NCI-H2081 treated with DMSO at 0.1 percent for 48 hours (cell line): ENCODE measurements at places on chromosomes 2 and 18.

GRCh38 chr2:144137705-144138428 is 382.1 kb downstream of the ZEB2 start:
- no peak for DNase-seq

- DNase-seq, result no peak
Observed at GRCh38 chr2:66948234-66948633, 448.9 kb upstream of the ETAA1 start.

GRCh38 chr2:179240481-179241451 is 23.9 kb downstream of the SESTD1 start:
- no peak for DNase-seq

DNA sequence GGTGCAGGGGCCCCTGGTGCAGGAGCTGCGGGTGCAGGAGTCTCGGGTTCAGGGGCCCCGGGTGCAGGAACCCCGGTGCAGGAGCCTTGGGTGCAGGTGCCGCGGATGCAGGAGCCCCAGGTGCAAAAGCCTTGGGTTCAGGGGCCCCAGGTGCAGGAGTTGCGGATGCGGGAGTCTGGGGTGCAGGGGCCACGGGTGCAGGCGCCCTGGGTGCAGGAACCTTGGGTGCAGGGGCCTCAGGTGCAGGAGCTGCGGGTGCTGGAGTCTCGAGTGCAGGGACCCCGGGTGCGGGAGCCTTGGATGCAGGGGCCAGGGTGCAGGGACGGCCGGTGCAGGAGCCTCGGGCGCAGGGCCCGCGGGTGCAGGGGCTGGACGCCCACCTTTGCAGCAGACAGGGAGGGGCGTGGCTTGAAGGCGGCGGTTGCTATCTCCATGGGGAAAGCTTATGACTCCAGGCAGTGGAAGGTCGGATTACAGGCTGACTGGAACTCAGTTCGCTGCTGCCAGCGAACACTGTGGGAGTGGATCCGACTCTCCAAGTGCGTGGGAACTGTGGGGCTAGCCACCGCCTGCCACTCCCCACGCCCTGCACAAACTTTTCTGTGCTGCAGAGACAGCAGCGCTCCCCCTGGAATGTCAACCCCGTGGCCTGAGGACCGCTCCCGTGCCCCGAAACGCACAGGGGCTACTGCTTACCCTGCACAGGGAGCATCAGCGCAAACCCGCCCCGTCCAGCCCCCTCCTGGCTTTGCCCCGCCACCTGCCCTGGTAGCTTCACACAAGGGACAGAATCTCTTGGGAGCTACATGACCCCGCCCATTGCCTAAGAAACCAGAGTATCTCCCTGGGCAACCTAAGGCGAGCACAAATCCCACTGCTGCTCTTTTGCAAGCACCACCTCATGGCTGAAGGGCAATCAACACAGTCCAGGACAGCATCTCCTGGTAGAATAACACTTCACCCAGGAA is 40.3 kb downstream of the COPS9 start:
- DNase-seq, result no peak

DNA sequence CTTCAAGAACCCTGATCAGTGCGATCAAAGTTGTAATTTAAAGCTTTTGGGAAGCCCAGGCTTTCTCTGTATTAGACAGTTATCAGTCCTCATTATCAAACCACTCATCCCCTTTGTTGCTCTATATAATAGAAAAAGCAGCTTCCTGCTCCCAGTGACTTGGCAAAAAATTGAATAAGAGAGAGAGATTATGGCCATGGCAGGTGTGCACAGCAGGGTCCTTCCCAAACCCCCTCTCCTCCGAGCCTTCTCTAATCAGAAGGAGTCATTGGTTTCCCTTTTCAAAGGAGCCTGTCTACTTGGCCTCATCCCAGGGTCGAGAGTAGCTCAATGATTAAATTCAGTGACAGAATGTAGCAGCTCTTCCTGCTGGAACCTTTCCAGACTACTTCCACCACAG is 81.5 kb downstream of the SEMA4F start:
- DNase-seq, result peak; percentile 13

- no peak for DNase-seq
Observed at GRCh38 chr18:62434798-62435197, 88.0 kb upstream of the ZCCHC2 start.

- DNase-seq, result no peak
Observed at GRCh38 chr2:97812931-97813330, 99.6 kb downstream of the ZAP70 start.

- no peak for DNase-seq
Observed at GRCh38 chr2:88824951-88825350, 133.5 kb downstream of the RPIA start.

DNA sequence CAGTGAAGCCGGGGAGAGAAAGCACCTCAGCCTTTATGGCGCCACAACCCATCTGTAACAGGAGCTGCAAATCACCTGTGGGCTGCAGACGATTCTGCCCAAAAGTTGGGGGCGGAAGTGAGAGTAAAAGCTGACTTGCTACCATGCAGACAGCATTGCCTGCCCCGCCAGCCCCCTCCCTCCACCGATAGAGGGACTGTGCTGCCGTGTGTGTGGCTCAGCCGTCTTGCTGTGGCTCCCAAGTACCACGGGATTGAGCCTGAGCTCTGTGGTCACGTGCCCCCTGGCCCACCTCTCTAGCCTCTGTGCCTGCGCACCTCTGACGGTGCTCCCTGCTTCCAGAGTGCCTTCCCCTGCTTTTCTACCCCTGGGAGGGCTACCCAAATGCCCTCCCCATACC is 79.6 kb downstream of the GLI2 start:
- DNase-seq, result no peak

DNA sequence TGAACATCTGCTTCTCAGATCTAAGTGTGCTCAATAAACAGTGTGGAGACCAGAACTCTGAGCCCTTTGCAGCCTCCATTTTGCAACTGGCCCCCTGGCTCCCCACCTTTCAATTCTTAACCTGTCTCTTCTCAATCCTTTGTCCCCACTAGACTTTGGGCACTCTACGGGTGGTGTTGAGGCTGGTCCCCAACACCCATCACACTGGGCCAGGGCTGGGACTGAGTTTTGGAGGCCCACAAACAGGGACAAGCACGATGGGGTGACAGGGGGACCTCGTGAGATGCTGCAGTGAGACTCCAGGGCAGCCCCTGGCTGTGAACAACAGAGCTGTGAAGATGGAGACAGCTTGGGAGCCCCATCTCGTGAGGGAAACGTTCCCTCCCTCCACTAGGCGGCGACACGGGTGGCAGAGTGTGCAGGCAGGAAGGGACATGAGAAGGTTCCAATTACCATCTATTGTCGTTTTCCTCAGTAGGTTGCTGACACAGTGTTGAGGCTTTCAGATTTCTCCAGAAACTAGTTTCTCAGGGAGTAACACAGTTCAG is 1.2 kb downstream of the ANKMY1 start:
- no peak for DNase-seq

DNA sequence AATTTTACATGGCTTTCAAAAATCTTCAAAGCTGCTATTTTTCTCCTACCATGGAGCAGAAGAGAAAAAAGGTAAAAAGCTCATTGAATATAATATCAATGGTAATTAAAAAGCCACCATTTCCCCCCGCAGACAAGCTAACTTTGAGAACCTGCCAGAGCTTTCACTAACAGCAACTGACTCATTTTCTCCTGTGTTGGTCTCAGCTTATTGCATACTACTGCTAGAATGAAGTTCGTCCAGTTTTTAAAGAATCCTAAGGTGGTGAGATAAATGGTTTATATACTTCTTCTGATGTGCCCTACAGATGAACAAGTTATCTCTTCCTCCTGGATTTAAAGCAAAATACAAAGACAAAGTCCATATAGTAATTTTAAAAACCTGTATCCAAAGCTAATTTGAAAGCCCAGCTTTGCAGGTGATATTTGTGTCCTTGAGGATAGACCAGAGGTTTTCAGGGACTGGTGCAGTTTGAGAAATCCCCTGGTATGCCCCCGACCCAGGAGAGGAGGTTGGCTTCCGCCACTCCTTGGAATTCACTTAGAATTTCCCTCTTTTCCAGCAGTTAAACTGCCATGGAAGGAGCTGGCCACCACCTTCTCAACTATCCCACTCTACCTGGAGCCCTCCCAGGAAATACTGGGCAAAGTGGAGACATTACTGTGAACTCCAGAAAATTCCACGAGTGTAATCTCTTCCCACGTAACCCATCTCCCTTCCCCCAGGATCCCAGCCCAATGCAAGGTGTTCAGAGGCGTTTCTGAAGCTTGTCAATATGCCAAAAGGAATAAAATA is 17.5 kb downstream of the YPEL5 start:
- no peak for DNase-seq

GRCh38 chr2:62150597-62151305 is 45.2 kb upstream of the B3GNT2 start:
- no peak for DNase-seq

DNA sequence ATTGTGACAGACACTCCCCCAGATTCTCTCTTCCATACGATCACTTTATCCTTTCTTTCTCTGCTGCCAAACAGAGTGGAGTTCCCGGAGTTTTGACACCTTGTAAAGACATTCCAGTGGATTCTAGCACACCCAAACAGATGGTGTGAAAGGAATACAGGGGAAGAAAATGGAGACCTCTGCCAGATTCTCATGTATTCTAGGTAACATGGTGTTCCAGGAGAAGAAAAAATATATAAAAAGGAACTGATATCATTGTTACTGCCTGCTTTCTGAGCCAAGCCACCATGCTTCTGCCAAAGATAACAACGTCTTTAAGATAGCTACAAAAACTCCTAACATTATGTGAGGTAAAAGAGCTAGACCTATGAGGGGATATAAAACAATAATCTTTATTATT is 136.5 kb downstream of the TXNL1 start:
- DNase-seq, result no peak

DNA sequence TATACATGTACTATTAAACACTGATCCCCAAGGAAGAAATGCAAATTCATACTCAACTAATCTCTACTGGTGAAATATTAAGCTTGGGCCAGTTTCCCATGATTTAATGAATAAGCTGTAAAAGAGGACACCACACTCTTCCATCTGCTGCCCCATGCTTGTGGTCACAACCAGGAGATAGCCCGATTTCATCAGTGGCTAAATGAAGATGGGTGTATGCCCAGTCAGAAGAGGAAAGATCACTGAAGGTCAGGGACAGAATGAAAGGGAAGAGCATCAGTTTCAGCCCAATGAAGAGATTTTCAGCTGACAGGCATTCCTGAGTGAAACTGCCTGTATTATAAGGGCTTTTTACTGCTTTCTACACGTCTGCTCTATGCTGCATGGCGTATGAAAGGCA is 103.5 kb downstream of the KCNS3 start:
- DNase-seq, result no peak

DNA sequence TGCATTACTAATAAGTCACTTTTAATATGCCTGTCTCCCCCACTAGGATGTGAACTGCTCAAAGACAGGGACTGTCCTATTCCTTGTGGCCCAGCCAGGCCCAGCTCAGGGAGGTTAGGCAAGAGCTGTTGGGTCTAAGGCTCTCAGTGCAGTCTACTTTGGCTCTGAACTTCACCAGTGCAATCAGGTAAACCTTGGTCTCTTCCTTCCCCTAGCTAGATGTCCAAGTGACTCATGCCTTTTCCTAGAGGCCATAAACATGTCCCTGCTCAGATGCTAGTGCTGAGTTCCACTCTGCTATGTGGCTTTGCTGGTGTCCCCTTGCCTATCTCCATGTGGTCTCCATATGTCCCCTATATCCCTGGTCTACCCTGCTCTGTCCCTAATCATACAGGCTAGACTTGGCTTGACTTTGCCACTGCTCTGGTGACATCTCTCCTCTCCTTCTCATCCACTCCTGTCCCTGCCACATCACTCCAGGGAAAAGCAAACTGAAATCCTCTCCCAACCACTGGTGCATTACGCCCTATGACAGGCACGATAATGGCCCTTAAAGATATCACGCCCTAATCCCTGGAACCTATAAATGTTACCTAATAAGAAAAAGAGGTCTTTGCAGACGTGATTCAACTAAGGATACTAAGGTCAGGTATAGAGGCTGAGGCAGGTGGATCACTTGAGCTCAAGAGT is 45.7 kb upstream of the PPP1CB start:
- no peak for DNase-seq

GRCh38 chr2:171541202-171541887 is 19.1 kb downstream of the CYBRD1 start:
- peak; percentile 16 for DNase-seq

- no peak for DNase-seq
Observed at GRCh38 chr2:61693744-61694143, 155.6 kb upstream of the XPO1 start.

- DNase-seq, result no peak
Observed at GRCh38 chr18:76202322-76202721, 292.7 kb downstream of the ZNF516 start.

DNA sequence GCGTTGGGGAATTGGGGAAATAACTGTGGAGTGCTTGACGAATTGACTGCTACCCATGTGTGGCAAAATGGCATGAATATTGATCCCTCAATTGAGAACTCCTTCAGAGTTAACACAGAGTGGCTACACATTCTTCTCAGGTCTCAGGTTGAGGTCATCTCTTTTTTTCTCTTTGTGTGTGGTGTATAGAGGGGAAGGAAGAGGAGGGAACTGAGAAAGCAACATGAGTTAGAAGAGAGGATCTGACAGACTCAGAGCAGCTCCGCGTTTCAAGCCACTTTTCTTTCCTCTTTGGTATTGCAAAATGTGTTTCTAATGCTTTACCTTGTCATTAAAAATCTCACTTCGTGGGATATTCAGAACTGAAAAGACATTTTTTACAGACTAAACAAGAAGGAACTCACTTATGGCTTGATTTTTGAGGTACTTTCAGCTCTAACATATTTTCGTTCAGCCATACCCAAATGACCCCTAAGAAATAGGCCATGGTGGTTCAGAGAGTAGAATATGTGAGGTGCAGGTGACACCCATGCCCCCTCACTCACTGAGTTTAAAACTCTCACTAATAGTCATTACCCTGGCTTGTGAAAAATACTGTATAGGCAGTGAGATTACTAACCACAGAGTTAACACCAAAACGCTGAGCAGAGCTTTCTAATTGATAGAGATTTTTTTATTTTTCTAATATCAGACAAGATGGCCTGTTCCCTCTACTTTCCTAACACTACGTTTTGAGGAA is 22.5 kb downstream of the STAT4 start:
- DNase-seq, result no peak

DNA sequence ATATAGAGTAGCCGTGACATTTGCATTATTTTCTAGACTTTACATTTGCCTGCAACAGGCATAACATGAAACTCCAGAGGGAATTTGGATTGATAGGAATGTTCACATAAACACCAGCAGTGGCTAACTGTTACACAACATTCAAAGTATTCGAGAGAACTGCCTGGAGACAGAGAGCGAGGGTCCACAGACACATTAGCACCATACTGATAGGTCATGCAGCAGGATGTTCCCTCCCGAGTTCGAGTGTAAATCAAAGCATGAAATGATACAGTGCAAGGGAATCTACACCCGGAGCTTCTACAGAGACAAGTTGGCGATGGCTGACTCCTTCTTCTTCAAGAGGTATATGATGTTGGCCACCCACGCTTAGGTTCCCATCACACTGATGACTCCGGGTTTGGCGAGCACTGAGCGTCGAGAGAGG is 89.5 kb downstream of the COL6A3 start:
- DNase-seq, result no peak

- no peak for DNase-seq
Observed at GRCh38 chr2:120419073-120419472, 73.1 kb downstream of the INHBB start.

DNA sequence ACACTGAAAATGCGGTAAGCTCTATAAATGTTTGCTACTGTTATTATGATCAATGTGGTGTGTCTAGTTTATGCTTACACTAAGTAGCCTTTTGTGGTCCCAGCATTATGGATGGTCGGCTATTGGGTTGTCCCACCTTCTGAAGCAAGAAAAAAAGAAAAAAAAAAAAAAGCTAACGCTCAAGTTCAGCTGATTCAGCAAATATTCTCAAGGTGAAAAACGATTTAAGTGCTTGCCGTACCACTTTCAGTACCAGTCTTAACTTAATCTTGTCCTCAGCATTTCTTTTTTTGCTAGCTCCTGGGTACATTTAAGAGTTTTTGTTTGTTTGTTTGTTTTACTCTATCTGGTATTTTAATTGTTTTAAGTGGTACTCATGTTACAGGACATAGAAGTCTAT is 87.5 kb downstream of the MBD5 start:
- no peak for DNase-seq
